ENCODE measurements at places on chromosomes 7 and 10. TPM values are rescaled to one million over a fixed set of nuclear protein-coding genes. Genes with fewer than 3 reads are reported as not detected.
A peak's percentile ranks its signal among the peaks of the same experiment; 100 is the strongest.

GRCh38 chr7:24798261-24798660, 41.0 kb upstream of the GSDME start:
- no peak overlapping the region for H3K4me3 ChIP-seq
- no peaks in the 10 kb centered on the region for H3K27me3 ChIP-seq
- H3K27ac ChIP-seq: no peak overlapping the region
- DNase-seq: no peak
- H3K4me1 ChIP-seq: no peaks in the 10 kb centered on the region

GRCh38 chr7:135704698-135705097, 23.3 kb downstream of the SLC13A4 start:
- DNase-seq: no peak
- no peaks in the 10 kb centered on the region for H3K27me3 ChIP-seq
- H3K27ac ChIP-seq: no peak overlapping the region
- no peaks in the 10 kb centered on the region for H3K36me3 ChIP-seq
- H3K4me3 ChIP-seq: no peak overlapping the region

DNA sequence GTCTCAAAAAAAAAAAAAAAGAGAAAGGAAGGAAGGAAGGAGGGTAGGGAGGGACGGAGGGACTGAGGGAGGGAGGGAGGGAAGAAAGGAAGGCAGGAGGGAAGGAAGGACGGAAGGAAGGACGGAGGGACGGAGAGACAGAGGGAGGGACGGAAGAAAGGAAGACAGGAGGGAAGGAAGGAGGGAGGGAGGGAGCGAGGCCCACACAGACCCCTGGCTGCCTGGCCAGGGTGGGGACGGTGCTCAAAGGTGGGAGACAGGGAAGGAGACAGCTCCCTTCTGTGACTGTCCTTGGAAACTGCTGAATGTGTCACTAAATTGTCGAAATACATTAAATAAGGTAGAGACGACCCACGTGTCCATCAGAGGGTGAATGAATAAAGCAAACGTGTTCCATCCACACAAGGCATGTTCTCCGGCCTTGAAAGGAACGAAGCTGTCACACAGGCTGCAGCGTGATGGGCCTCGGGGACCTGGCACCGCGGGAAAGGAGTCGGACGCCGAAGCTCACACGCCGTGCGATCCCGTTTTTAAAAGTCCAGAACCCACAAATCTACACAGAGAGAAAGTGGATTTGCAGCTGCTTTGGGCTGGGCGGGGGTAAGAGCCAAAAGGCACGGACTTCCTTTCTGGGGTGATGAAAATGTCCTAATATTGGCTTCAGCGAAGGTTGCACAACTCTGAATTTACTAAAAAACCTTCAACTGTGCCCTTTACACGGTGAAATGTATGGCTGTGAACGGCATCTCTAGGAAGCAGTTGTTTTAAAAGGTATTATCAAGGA, 23.3 kb downstream of the ADAP1 start:
- H3K4me3 ChIP-seq: no peak overlapping the region
- H3K27ac ChIP-seq: no peak overlapping the region
- no peaks in the 10 kb centered on the region for H3K4me1 ChIP-seq
- peak; percentile 4 for DNase-seq

DNA sequence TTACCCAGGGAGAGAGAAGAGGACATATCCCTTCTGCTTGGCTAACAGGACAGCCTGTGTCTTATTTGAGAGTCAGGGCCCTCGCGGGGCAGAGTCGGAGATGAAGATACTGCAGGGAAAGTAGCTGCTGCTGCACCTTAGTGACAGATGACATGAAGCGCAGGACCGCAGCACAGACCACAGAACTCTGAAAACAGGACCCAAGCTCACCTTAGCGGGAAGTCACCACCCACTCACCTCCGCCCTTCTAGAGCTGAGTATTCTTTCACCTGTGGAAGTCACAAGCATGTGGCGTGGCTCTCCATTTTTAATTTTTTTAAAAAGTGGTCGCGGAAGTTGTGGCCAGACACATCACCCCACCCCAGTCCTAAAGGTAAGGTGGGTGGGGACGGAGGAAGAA, 191.4 kb downstream of the FAM107B start:
- H3K36me3 ChIP-seq: no peaks in the 10 kb centered on the region
- DNase-seq: no peak
- H3K4me3 ChIP-seq: no peak overlapping the region
- H3K27me3 ChIP-seq: no peaks in the 10 kb centered on the region

DNA sequence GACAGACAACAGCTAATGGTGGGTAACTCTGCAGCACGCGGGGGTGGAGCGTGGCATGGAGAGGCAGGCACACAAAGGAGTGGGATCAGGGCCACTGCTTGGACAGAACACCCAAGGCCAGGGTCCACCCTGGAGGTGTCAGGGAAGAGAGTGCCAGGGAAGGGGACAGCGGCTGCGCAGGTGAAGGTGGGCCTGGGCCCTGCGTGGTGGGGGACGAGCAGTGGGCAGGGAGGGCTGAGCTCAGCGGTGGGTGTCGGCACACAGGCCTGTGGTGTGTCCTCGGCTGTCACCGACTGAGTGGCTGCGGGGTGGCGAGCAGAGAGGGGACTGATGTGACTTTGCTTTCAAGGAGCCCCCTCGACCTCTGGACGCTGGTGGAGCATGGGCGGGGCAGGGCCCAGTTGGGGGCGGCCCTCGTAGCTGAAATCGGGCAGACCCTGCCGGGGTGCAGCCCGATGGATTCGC, 8.4 kb upstream of the SCART1 start:
- no peaks in the 10 kb centered on the region for H3K27me3 ChIP-seq
- H3K36me3 ChIP-seq: no peaks in the 10 kb centered on the region
- H3K27ac ChIP-seq: no peak overlapping the region
- H3K4me3 ChIP-seq: no peak overlapping the region
- no peaks in the 10 kb centered on the region for H3K4me1 ChIP-seq
- DNase-seq: no peak

DNA sequence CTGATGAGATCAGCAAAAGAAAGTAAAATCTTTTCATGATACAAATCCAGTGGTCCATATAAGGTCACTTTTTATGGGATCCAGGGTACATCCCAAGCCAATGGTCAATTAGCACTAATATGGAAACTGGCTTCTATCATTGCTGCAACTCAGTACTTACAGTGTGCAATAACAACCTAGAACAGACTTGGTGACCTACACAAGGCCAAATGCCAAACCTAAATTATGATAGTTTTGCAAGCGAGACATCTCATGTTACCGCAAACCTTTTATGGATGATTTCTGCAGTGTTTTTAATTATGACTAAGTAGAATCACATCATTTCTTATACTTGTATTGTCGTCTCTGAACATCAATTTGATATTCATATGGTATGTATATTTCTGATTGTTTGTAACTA, 583.5 kb upstream of the SEMA3D start:
- no peaks in the 10 kb centered on the region for H3K36me3 ChIP-seq
- no peak overlapping the region for H3K4me3 ChIP-seq
- no peaks in the 10 kb centered on the region for H3K4me1 ChIP-seq

GNGT1 gene
- not detected for total RNA-seq

GJD4 gene
- not detected for total RNA-seq

DNA sequence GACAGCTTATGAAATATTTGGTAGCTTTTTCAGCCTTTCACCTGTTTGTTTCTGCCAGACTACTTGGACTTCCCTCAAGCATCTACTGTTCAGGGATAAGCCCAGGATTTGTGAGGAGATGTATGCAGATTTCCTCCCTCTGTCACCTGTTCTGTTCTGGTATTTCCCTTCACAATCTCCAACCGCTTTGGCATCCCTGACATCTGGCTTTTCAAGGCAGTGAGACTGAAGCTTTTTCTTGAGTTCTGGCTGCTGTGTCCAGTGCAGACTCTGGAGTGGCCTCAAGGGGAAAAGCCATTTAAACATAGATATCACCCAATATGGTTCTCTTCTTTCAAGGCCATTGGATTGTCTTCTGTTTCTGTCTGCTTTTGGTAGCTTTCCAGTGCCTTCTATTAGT, 369.7 kb downstream of the LRMDA start:
- H3K4me3 ChIP-seq: no peak overlapping the region
- H3K36me3 ChIP-seq: no peaks in the 10 kb centered on the region
- H3K27me3 ChIP-seq: no peaks in the 10 kb centered on the region
- H3K4me1 ChIP-seq: peaks cover 30% of the 10 kb centered on the region
- H3K27ac ChIP-seq: no peak overlapping the region
- no peak for DNase-seq

DNA sequence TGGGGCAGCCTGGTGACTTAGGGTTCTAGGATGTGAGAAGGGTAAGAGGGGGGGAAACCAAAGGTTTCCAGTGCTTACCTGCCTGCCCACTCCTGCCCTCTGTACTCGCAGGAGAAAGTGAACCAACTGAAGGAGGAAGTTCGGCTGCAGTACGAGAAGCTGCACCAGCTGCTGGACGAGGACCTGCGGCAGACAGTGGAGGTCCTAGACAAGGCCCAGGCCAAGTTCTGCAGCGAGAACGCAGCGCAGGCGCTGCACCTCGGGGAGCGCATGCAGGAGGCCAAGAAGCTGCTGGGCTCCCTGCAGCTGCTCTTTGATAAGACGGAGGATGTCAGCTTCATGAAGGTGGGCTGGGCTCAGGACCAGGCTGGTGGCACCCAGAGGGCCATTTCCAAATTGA, 10.7 kb downstream of the TRIM8 start:
- H3K27me3 ChIP-seq: no peaks in the 10 kb centered on the region
- peaks cover 27% of the 10 kb centered on the region for H3K36me3 ChIP-seq
- DNase-seq: no peak
- H3K27ac ChIP-seq: no peak overlapping the region
- peaks cover 60% of the 10 kb centered on the region for H3K4me1 ChIP-seq

PRDX3 gene
- 27.1 TPM for total RNA-seq

- no peak overlapping the region for H3K4me3 ChIP-seq
- peaks cover 15% of the 10 kb centered on the region for H3K4me1 ChIP-seq
- no peak overlapping the region for H3K27ac ChIP-seq
Measured at GRCh38 chr7:127768241-127768640, 116.2 kb downstream of the SND1 start.

GRCh38 chr10:80544316-80544953, 6.7 kb downstream of the SH2D4B start:
- H3K27me3 ChIP-seq: no peaks in the 10 kb centered on the region
- H3K4me1 ChIP-seq: no peaks in the 10 kb centered on the region
- H3K4me3 ChIP-seq: no peak overlapping the region
- no peak overlapping the region for H3K27ac ChIP-seq
- no peak for DNase-seq
- H3K36me3 ChIP-seq: no peaks in the 10 kb centered on the region

DNA sequence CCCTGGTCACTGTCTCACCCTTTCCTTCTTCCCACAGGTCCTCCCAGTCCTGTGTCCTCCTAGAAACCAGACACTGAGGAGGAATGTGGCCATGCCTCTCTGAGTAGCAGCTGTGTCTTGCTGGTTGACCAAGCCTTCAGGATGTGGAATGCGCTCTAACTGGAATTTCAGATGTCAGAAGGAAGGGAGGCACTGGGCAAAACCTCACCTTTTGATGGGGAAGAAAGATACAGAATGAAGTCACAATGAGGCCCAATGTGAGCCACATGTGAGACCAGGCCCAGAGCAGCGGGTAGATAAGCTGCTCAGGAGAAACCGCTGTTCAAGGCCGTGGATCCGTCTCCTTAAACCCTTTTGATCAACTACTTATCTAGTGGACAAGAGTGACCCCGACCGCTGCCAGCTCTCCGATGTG, 54.8 kb upstream of the ECHDC3 start:
- H3K27ac ChIP-seq: no peak overlapping the region
- H3K4me1 ChIP-seq: peaks cover 13% of the 10 kb centered on the region
- H3K36me3 ChIP-seq: no peaks in the 10 kb centered on the region
- no peak overlapping the region for H3K4me3 ChIP-seq

DNA sequence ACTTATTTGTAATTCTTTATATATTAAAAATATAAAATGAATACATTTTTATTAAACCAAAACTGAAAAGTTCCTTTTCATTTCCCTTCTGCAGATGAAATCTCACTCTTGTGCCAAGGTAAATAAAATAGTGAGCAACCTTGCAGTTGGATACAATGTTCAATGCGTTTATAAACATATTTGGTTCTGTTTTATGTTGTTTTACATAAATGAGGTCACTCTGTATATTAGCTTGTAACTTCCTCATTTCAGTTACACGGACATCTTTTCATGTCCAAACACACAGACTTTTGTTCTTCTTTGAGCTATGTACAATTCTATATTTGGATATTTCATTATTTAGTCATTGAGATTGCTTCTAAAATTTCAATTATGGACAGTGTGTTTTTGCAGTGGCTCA, 107.7 kb downstream of the BBS9 start:
- H3K36me3 ChIP-seq: no peaks in the 10 kb centered on the region
- H3K27me3 ChIP-seq: no peaks in the 10 kb centered on the region
- DNase-seq: no peak
- no peak overlapping the region for H3K27ac ChIP-seq

GRCh38 chr7:158407581-158408317, 179.9 kb downstream of the PTPRN2 start:
- H3K4me3 ChIP-seq: no peak overlapping the region
- H3K36me3 ChIP-seq: no peaks in the 10 kb centered on the region
- DNase-seq: no peak
- H3K27me3 ChIP-seq: no peaks in the 10 kb centered on the region
- no peaks in the 10 kb centered on the region for H3K4me1 ChIP-seq

DNA sequence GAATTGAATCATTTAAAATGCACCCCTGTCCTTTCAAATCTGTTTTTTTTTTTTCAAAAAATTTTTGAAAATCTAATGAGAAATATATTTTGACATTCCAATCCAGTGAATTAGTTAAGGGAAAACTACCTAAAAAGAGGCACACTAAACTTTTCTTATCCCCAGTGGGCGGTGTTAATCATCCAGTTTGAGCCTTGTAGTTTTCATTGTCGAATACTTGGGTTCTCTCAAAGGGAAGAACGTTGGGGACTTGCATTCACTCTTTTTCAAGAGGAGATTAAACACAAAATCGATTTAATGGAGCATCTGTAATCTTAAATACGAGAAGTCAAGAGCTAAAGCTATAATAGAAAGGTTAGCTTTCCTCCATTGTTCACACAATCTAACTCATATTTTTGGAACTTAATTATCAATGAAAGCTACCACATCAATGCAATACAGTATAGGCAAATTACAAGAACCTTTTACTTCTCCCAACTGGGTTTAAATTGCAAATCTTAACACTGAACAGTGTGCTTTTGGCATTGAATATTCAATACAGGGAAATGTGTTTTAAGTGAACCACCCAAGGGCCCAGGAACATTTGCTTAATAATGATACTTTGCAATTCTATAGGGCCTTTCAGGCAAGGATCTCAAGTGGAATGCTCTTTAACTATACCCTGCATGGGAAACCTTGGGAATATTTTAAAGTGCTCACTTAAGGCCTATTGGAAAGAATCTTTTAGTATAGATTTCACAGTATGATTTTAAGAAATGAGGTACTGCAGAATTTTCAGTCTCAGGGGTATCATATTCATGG, 13.1 kb upstream of the SP8 start:
- peaks cover 11% of the 10 kb centered on the region for H3K4me1 ChIP-seq
- H3K36me3 ChIP-seq: no peaks in the 10 kb centered on the region
- H3K27me3 ChIP-seq: peaks cover 7% of the 10 kb centered on the region
- DNase-seq: no peak
- H3K4me3 ChIP-seq: no peak overlapping the region

- no peaks in the 10 kb centered on the region for H3K27me3 ChIP-seq
- no peak overlapping the region for H3K27ac ChIP-seq
- H3K4me1 ChIP-seq: no peaks in the 10 kb centered on the region
Measured at GRCh38 chr7:96238976-96239766, 82.7 kb downstream of the SLC25A13 start.
